ENCODE measurements at places on chromosomes 1 and 21. TPM values are rescaled to one million over a fixed set of nuclear protein-coding genes. Genes with fewer than 3 reads are reported as not detected.

The CD2 gene
- 1.8 TPM for polyA plus RNA-seq

The PRRX1 gene
- polyA plus RNA-seq: 2.2 TPM

The COL6A2 gene
- polyA plus RNA-seq: 455 TPM

The TTF2 gene
- 2.2 TPM for polyA plus RNA-seq

The OR2L13 gene
- polyA plus RNA-seq: not detected

The BCL2L15 gene
- 0.11 TPM for polyA plus RNA-seq

The SLFNL1 gene
- polyA plus RNA-seq: 0.07 TPM

The C1orf52 gene
- polyA plus RNA-seq: 17.9 TPM

The S100A2 gene
- 2.1 TPM for polyA plus RNA-seq

The TMEM82 gene
- not detected for polyA plus RNA-seq

The SPATA1 gene
- 0.18 TPM for polyA plus RNA-seq

The EVA1C gene
- polyA plus RNA-seq: 46.8 TPM

The LRRC3 gene
- polyA plus RNA-seq: 2.4 TPM

The KIAA0040 gene
- 71.2 TPM for polyA plus RNA-seq

The EPHA2 gene
- polyA plus RNA-seq: 9.4 TPM

The TEX38 gene
- polyA plus RNA-seq: not detected

The SLC35F3 gene
- not detected for polyA plus RNA-seq

The KCNK2 gene
- 0.01 TPM for polyA plus RNA-seq

The ANKRD65 gene
- 9.9 TPM for polyA plus RNA-seq
